Anterior cingulate cortex (tissue), 58 donors: ENCODE measurements at places on chromosomes 11 and 22.

DNA sequence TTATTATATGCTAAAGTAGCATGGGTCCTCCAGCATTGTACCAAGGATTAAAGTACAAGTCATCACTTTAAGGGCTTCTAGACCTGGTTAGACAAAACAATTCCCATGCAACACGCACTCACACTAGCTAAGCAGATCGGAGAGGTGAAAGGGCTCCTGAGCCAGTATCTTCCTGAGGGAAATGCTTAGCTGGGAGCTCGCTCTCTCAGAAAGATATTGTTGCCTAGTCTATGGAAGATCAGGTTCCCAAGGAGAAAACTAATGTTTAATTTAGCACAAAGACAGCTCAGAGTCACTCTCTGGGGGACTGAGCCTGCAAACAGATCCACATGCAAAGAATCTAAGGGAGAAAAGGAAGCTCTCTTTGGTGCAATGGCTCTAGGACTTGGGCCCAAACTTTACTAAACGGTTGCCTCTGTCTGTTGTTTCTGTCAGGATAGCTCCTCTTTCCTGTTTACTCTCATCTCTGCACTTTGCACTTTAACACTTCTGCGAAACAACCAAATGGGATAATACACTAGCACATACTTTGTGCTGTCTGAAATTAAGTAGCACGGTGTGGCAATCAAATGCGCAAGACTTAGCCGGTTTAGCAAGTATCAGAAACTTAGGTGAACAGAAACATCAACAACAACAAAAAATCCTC, 10.7 kb downstream of the MAML2 start:
- DNase-seq: no peak

GRCh38 chr11:69497221-69497787, 15.8 kb downstream of the LINC01488 start:
- DNase-seq: peak; percentile 52

DNA sequence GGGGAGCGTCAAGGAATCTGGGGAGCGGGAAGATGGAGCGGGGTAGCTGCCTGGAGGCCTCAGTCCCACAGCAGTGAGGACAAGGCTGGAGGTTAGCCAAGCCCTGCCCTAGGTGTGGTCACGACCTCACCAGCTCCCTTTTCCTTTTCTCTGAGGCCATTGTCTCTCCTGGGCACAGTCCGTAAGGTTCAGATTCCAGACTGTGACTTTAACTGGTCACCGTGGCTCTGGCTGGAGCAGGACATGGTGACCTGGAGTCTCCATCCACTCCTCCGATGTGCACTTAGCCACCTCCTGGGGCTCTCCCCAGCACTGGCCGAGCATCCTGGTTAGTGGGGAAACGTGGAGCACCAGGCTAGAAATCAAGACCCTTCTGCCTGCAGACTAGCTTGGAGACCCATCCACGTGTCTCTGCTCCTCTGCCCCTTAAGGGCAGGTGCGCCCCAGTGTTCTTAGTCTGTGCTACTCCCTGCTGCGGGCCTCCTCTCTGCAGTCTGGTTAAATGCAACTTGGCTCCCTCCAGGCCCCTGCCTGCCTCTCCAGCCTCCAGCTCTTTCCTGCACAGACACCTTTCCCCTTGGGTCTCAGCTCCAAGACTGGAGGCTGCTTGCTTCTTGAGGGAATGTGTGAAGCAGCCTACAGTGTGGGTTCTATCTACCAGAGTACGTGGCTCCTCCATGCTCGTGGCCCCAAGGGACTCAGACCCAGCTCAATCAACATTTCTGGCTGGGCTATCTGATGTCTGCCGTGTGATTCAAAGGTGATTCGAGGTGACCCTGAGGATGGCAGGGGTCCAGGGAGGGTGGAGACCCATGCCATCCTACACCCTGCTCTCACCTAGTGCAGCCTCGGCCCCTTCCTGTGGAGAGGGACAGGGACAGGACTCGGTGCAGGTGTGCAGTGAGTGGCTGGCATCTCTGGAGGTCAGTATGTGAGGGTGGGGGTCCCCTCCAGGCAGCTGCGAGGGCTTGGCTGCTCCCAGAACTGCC, 5.2 kb downstream of the SLC25A1 start:
- DNase-seq: no peak

- DNase-seq: no peak
Observed at GRCh38 chr11:63906585-63906984, 10.4 kb downstream of the RCOR2 start.

DNA sequence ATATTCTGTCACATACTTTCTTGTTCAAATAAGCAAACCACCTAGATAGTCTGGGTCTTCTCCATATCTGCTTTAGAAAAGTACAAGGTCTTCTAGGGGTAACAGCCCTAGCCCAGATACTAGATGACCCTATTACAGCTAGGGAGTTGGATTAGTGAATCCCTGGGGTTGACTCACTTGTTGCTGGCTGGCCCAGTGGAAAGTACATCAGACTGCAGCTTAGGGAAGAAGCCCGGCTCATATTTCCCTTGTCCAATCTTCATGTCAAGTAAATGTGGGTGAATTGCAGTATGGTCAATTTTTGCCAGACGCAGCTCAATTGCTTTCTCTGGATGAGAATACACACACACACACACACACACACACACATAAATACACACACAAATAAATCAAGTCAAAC, 79.1 kb upstream of the SCUBE2 start:
- no peak for DNase-seq

DNA sequence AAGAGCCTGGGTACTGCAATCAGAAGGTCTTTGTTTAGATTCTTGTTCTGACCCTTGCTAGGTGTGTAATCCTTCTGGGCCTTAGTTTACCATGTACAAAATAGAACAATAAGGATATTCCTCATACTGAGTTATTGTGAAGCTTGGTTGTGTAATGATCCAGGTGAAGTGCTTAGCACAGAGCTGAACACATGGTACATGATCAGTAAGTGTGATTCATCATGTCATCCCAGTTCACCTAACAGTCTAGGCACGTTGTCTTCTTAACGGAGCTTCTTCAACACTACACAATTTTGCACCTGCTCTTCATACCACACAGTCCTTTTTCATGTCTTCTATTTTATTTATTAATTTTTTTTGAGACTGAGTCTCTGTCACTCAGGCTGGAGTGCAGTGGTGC, 234.3 kb upstream of the TENM4 start:
- no peak for DNase-seq

DNA sequence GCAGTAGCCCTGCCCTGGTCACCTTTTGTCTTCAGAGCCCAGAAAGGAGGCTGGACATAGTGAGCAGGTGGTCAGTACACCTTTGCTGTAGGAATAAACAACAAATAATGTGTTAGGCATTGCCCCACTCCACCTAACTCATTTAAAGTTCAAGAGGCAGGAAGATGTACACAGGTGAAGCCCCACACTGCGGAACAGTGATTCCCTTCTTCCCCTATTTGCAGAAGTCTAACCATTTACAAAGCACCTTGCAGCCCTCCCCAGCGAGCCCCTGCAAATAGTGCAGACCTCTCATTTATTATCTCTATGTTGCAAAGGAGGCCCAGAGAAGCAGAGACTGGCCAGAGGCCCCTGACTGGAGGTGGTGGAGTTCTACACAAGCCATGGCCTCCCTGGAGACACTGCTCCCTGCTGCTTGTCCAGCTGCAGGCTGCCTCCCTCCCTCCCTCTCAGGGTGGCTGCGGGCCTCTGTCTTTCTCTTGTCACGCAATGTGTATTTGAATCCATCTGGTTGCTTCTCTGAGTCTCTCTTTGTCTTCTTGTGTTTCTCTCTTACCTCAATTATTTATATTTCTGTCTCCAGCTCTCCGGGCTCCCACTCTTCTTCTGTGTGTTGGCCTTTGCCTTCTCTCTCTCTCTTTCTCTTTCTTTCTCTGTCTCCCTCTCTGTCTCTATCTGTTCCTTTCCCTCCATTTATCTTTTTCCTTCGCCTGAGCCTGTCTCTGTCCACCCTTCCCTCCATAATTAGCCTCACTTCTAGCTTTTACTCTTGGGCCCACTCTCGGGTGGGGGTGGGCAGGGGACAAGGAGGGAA, 59.1 kb upstream of the PRDM11 start:
- no peak for DNase-seq

DNA sequence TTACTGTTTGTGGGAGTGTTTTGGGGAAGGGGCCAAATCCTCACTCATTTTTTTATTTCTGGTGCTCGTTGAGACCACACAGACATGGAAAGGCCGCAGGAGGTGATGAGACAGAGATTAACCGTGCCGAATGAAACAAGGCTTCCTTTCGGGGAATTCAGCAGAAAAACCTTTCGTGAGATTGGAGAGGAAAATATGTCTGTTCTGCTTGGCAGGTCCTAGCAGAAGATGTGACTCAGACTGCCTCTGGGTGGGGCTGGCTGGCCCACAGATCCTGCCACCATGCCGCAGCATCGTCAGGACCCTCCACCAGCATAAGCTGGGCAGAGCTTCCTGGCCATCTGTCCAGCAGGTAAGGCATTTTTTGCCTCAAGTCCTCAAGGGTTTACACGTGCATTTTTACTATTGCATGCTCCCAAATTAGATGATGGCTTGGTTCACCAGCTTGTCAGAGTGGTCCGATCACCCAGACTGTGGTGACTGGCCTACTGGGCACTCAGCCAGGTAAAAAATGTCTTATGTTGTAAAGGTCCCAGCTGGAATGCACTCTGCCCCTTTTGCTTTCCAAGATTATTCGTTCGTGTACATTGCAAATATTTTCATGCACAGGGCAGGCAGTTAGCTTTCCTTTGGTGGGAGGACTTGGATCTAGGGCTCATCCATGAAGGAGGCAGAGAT, 1.5 kb downstream of the DDB2 start:
- DNase-seq: no peak

DNA sequence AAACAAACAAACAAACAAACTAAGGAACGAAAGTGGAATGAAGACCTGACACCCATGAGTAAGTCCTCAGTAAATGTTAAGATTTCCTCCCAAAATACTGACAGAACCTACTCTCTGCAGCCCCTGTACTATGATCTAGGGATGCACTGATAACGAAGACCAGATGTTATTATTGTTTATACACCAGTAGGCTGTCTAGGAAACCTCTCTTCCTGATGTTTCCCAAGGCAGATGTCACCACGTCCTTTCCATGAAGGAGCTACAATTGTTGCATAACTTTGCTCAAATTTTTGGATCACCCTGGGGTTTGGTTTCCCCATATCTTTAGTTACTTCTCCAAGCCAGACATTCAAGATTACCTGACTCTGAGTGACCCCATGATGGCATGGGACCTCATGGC, 340.7 kb downstream of the MIAT start:
- DNase-seq: no peak

GRCh38 chr22:41695211-41695610, 4.1 kb upstream of the MEI1 start:
- DNase-seq: no peak

- no peak for DNase-seq
Observed at GRCh38 chr11:74276581-74276980, 34.9 kb downstream of the P4HA3 start.

DNA sequence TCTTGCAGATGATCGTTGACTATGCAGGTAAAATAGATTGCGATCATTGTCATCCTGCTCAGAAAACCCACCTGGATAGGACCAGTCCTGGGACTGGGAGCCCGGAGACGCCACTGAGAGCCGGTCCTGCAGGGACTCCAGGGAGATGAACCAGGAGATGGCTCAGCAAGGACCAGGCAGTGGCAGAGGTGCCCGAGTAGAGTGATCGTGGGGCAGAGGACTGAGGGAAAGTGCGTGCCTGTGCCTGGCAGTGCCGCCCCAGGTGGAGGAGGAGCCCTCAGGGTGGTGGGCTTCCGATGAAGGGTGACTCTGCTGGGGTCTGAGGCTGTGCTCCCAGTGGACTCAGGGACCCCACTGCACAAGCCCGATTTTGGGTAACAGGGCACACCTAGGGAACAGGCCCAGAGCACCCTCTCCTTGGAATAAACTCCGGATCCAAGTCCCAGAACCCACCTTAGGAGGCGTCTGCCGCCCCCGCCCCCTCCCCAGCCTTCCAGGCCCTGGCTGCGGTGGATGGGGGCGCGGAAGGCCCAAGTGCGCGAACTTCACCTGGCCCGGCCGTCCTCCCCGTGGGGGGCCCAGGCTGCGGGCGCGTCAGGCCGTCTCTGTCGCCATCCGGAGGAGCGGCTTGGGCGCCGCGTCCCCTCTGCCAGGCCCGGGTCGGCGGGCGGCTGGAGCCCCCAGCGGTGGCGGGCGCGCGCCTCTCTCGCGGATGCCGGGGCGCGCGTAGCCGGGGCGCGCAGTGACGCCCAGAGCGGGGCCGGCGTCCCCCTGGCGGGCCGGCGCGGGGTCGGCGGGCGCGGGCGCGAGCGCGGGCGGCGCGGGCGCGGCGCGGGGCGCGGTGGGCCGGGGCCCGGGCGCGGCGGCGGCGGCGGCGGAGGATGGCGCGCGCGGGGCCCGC, 1338.8 kb downstream of the BRD1 start:
- no peak for DNase-seq

DNA sequence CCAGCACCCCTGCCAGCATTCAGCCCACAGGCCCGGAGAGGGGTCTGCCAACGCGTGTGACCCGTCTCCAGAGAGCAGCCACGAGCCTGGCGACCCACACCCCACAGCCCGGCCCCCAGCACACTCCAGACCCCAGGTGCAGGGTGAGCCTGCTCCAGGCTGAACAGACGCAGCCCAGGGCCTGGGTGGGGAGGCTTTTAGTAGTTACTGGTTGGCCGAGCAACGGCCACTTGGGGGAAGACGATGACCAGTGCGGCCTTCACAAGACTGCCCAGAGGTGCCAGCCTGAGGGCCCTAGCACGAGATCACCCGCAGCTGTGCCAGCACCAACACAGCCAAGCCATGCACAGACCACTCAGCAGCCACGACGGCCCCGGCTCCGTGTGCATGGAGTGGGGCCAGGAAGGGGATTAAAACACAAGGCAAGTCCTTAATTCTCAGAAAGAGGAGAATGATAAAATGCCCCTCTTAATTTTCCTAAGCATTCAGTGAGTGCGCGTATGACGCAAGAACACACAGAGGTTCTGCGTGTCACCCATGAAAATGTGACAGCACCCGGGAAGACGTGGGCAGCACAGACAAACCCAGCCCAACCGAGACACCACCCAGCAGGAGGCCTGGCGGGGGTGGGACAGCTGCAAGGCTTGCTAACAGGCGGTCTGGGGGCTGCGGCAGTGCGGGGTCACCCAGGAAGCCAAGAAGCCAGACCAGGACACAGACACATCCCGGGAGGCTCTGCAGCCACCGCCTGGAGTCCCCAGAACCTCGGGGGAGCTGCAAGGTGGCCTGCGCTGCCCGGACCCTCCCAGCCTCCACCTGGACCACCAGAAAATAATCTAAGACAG, 47.6 kb downstream of the BRD1 start:
- DNase-seq: no peak

- DNase-seq: no peak
Observed at GRCh38 chr22:30926706-30927105, 41.9 kb downstream of the MORC2 start.

- DNase-seq: no peak
Observed at GRCh38 chr22:48585916-48586798, 1241.5 kb downstream of the BRD1 start.

GRCh38 chr22:21694795-21695429, 29.1 kb downstream of the PPIL2 start:
- no peak for DNase-seq

DNA sequence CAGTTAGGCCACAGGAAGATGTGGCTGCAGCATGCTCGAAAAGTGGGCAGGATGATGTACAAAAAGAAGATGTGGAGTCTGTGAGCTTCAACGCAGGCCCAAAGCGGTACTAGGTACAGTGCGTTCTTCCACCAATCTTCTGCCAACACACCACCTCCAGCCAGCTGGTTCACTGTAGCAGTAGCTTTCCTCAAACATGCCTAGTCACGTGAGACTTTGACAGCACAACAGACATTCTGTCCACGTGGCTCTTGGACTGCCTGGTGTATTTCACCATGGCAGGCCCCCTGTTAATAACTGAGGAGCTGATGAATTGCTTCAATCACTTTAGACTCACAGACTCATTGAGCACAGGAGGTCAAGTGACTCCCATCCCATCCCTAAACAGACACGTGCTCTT, 14.1 kb downstream of the SYN3 start:
- DNase-seq: no peak
